ENCODE measurements at places on chromosomes 1 and 21.

DNA sequence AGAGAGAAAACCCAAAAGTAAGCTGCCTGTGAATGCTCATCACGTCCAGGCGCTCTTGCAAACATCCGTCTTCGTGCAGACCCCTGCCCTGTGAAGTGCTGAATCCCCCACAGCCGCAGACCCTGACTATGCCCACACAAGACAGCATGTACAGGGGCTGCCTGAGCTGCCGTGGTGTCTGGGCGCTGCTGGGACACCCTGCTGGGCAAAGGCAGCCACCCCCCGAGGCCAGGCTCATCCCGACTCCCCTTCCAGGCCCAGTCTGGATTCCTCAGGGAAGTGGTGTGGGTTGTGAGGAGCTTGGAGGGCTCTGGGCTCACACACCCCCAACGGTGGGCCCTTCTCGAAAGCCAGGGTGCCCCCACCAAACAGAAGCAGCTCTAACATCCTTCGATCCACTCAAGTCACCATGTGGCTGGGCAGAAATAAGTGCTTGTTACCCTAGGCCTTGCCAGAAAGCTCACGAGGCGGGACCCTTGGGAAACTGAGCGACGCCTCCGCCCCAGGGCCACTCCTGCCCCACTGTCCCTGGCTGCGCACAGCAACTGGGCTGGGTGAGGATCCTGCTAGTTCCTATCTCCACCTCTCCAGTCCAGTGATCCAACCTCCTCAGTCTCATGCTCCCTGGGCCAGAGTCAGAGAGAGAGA is 4.8 kb upstream of the WNT9A start:
- no peak for DNase-seq

DNA sequence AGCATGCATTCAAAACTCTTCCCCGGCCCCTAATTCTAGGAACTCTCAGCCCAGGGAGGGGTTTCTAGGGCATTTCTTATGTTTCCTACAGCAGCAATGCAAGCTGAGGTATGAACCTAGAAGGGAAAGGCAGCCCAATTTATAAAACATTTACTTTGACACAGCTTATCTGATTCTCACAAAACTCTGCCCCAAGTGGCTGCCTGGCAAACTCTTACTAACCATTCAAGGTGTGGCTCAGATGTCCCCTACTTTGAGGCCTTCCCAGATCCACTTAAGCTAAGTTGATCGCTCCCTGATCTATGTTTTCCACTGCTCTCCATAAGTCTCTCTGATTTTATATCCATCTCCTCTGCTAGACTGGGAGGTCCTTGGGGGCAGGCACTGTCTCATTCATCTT is 35.4 kb downstream of the AK2 start:
- DNase-seq: no peak

DNA sequence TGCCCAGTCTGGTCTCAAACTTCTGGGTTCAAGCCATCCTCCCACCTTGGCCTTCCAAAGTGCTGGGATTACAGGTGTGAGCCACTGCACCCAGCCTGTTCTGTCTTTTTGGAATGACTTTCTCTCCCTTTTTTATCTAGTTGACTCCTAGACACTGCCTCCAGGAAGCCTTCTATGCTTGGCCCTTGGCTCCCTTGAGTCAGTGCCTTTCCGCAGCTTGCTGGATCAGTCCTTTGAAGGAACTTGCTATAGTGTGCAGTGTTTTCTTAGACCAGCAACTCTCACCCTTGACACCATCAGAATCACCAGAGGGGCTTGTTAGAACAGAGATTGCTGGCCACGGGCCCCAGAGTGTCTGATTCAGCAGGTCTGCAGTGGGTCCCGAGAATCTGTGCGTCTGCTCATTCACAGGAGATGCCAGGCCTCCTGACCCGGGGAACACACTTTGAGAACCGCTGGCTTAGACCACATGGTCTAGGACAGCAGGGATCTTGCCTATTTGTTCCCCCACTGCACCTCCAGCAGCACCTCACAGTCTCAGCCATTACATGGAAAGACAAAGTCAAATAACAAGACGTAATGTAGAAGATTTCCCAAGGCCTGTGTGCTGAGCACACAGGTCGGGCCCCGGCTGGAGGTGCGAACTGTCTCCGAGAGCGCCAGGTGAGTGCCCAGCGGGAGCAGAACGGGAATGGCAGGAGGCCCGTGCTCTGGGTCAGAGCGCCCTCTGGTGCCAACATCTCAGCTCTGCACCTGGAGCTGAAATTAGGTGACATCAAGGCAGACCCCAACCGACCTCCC is 27.4 kb upstream of the CTPS1 start:
- DNase-seq: peak; percentile 60

- no peak for DNase-seq
These were observed 27.1 kb downstream of the CITED4 start for GRCh38 chr1:40834968-40835545.

- DNase-seq: no peak
These were observed 67.9 kb downstream of the PHACTR4 start for GRCh38 chr1:28437264-28437923.

GRCh38 chr1:201949491-201949890 is 3.1 kb upstream of the LMOD1 start:
- DNase-seq: no peak

- no peak for DNase-seq
These were observed 216.9 kb upstream of the NRIP1 start for GRCh38 chr21:15281714-15282113.

GRCh38 chr1:107750364-107750959 is 214.5 kb downstream of the VAV3 start:
- DNase-seq: peak; percentile 10

DNA sequence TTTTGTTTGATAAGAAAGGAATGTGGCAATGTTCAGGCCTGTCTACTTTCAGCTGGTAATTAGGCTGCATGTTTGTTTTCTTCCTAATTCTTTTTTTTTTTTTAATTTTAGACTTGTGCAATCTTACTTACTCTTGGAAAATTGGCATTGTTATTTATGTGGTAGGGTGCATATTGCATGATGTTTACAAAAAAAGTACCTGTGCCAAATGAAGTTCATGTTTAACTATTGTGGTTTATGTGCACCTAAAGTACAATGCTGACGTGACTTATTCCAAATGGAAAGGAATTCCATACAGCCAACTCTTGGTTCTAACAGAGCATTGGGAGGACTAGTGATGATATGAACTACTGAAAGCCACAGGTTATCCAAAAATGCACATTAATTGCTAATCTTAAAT is 51.0 kb downstream of the KCNK2 start:
- DNase-seq: no peak

- no peak for DNase-seq
These were observed 667 bp downstream of the HHIPL2 start for GRCh38 chr1:222547260-222547614.

DNA sequence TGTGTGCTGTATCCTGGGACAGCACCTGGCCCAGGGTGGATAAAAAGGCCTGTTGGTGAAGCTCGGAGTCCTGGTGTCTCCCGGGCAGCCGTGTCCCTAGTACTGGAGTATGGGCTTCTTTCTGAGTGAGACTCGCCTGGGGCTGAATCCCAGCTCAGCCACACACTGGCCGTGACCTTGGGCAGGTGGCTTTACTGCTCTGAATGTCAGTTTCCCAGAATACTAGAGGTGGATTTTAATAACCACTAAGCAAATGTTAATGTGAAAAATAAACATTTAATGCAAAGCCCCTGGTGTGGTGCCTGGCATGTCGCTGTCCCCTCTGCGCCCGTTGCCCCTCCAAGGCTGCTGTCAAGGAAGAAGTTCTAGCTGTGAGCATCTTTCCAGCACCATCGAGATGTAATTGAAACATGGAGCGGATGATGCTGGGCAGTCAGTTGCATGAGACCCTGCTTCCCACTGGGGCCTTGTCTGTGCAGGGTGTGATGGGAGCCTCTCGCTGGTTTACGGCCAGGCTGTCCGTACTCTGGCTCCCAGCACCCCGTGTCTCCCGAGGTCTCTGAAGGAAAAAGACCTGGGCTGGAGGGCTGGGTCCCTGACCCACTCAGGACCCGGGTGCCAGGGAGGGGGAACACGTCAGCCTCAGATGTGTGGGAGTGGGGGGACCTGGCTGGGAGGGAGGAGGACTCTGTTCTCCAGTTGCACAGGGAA is 527.8 kb downstream of the MATN1 start:
- no peak for DNase-seq

DNA sequence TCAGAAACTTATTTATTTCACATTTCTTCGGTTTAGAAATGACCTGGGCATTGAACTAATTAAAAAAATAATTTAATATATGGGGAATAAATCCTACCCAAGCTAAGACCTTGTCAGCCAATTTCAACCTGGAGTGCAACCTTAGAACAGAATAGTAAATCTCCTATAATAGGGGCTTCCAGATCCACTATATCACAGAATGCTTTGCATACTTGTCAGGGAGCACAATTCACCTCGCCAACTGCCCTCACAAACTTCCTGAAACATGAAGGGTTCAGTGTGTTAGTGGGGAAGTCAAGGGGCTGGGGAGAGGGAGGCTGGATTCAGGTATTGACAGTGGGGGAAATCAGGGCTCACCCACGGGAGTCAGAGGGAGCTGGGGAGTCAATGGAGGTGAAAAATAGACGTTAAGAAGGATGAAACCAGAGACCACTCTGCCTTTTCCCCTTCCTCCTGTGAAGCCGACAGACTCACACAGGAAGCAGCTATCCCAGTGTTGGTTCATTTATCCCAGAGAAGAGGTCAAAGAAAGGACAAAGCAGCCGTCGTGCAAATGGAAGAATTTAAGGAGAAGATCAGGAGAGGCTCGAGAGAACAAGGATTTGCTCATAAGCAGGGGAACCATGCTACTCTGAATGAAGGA is 453.3 kb downstream of the NUF2 start:
- no peak for DNase-seq

- DNase-seq: no peak
These were observed 3.2 kb upstream of the OR2AK2 start for GRCh38 chr1:247961791-247962190.

DNA sequence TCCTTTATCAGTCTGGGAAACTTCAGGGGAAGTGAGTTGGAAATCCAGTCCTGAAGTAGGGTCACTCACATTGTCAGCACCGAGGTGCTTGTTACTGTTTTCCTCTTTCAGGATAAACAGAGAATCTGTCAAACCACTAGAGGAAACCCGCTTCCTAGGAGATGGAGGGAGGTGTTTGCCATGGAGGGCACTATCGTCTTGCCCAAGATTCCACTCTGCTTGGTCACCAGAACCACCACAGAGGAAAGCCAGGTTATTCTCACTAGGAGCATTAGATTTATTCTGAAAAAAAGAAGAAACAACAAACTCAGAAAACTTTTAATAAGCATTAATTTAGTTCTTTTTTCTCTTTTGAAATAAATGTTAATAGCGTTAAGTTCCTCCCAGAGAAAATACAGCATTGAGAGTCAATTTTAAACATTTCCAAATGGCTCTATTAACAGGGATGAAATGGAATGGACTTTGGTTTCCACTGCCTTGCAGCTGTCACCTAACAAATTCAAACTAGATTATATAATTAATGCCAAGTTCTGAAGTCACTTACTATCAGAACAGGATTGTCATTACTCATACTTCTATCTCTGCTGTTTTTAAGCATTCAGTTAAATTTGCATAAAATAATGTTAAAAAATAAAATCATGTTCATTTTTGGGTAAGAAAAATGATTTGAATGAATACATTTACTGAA is 242.8 kb downstream of the CRB1 start:
- DNase-seq: no peak

GRCh38 chr1:110424699-110425611 is 17.5 kb upstream of the LAMTOR5 start:
- no peak for DNase-seq

DNA sequence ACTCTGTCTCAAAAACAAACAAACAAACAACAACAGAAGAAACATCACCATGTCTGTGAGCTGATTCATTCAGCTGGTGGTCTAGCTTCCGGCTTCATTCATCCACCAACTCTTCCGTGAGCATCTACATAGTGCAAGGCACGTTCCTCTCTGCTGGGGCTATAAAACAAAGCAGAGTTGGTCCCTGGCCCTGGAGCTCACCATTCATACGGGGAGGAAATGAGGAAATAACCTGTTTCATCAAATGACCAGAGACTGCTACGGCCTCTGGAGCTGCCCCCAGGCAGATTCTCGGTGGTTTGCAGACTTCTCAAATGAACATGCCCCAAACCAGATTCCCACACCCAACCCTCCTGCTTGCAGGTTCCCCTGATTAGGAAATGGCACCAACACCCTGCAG is 41.0 kb upstream of the ID3 start:
- no peak for DNase-seq

GRCh38 chr1:166573199-166573598 is 266.1 kb upstream of the POGK start:
- DNase-seq: no peak

DNA sequence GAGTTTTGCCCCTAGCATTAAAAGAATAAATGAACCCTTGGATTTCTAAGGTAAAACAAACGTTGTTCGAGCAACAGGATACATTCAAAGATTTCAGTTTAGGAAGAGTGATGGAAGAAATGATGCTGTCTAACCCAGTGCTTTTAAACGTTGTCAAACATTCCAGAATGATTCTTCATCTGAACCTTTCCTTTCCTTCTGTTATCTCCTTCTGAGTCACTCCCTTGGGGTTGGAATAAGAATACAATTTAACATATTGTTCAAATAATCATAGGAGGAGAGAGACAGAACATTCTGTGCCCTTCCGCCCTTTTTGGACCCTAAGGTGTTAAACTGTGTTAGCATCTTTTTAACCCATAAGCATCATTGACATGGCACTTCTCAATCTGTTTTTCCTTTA is 61.1 kb upstream of the RCOR3 start:
- DNase-seq: no peak

DNA sequence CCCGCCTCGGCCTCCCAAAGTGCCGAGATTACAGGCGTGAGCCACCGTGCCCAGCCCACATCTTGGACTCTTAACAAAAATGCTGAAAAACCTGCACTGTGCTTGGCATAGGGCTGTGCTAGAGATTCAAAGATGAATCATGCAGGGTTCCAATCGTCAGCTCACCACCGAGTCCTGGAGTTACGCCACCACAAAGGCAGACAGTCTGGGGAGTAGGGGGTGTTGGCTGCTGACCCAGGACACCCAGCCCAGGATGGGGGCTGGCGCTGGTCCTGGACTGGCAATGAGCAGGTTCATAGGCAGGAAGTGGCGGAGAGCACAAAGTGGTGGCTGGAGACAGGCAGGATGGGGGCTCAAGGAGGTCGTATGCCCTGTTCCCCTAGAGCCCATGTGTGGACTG is 16.0 kb downstream of the PSRC1 start:
- DNase-seq: no peak

GRCh38 chr21:18954441-18954844 is 550.9 kb upstream of the TMPRSS15 start:
- no peak for DNase-seq

- DNase-seq: peak; percentile 81
These were observed 97.8 kb downstream of the MRPL37 start for GRCh38 chr1:54297596-54298283.

GRCh38 chr1:8409606-8410005 is 91.7 kb downstream of the SLC45A1 start:
- no peak for DNase-seq
